ENCODE measurements at places on chromosomes 11 and 22.

- ATAC-seq, result no peak
Measured at GRCh38 chr11:128061281-128061871, 526.0 kb downstream of the ETS1 start.

DNA sequence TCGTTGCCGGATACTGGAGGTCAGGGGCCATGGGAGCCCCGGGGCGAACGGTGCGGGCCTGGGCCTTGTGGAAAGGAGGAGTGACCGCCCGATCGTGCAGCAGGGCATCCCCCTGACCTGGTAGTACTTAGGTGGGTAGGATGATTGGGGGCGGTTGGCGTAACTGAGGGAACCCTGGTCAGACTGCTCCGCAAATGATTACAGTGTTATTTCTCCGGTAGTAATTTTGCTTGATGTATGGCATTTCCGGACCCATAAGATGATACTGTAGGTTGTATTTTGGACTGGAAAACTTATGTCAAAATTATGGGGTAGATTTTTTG lies 762 bp downstream of the MTMR3 start:
- no peak for ATAC-seq

GRCh38 chr11:22879630-22880029 lies 19.4 kb upstream of the CCDC179 start:
- ATAC-seq, result no peak

DNA sequence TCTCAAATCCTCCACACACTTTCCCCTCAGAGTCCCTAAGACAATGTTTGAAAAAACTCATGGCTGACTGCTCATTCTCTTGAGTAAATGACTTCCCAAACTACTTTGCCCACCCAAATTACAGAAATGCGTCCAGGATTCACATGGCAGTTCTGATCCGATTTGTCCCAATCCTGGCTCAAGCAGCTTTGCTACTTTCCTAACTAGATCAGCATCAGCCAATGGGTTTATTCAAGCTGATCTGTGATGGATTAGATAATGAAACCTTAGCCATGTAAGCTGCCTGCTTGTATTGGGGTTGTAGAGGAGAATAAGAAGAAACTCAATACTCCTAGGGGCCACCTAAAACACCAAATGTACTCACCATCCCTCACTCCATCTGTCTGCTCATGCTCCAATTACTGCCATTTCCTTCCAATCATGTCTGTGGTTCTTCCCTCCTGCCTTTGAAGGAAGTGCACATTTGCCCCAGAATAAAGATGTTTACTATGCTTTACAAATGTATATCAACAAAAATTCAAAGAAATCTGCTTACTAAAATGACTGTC lies 6.9 kb downstream of the RBFOX2 start:
- ATAC-seq, result no peak

- no peak for ATAC-seq
Measured at GRCh38 chr11:86106916-86107315, 38.0 kb upstream of the PICALM start.

DNA sequence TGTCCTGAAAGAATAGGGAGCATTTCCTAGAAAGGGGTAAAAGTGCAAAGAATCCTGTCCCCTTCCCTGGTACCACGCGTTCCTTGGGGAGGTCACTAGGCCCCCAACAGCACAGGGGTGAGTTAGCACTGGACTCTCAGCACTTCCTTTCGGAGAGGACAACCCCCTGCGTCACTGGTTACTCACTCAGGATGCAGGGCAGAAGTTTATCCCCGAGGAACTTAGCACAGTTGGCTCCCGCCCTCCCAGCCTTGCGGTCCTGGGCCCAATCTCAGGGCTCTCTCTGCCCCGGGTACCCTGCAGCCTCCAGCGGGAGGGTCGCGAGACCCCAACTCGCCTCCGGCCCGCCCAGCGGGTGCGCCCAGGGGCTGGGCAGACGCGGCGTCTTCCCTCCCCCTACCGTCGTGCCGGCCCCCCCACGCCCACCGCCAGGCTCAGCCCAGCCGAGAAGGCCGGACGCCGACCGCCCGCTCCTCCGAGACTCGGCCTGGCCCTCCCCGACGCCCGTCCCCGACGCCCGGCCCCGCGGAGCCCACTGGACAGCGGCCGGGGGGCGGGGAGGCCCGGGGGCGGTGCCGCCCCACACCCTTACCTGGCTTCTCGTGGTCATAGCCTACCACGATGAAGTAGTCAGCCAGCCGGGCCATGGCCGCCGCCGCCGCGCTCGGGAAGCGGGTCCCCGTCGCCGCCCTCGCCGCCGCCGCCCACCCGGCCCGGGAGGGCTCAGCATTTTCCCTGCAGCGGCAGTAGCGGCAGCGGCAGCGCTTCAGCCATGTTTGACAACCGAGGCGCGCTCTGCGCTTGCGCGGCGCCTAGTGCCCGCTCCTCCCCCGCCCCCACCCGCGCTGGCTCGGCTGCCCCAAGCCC lies at the start of gene SBF2:
Gene SBF2, minus strand, starts transcription at position 797 of the 867 bp plus-strand sequence. Its CDS starts 150 bp downstream, at position 647.
- peak; percentile 70 for ATAC-seq

- no peak for ATAC-seq
Measured at GRCh38 chr11:119340335-119341221, at the start of gene C1QTNF5. Gene C1QTNF5 (minus strand): TSS chr11:119340883. CDS start chr11:119340397, 486 bp downstream.

All from stimulated activated memory B cell treated with anti-CD40 and anti-IgM and Interleukin-4, amounts not matched to agents 10 μg/mL and 1 μg/mL and 100 μg/mL, for 72 hours (primary cell).